ENCODE measurements at places on chromosomes 7 and 10.
A peak's percentile ranks its signal among the peaks of the same experiment; 100 is the strongest.

GRCh38 chr7:105454095-105454747, 65.5 kb upstream of the SRPK2 start:
- peak; percentile 82 for DNase-seq

- DNase-seq, result no peak
Observed at GRCh38 chr10:6065835-6066234, 3.7 kb upstream of the IL2RA start.

- DNase-seq, result no peak
Observed at GRCh38 chr7:81669476-81670105, 100.3 kb downstream of the HGF start.

DNA sequence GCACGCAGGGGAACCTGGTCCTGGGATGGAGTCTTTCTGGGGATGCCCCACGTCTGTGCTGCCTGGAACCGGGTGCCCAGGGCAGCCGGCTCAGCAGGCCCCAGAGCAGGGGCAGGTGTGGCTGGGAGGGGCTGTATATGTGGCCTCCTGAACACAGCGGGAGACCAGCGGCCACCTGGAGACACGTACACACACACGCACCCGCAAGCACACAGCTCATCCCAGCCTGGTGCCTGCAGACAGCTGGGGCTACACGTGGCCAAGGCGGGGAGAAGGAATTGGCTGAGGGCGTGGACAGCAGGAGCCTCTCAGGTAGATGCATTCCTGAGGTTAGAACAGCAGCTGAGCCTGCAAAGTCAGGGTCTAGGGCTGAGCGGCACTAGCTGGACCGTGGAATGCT, 14.0 kb downstream of the ADAM8 start:
- DNase-seq, result no peak

- no peak for DNase-seq
Observed at GRCh38 chr10:61701706-61702105, 39.0 kb downstream of the CABCOCO1 start.

Data from astrocyte of the spinal cord (primary cell).